NCI-H2081 treated with DMSO at 0.1 percent for 48 hours (cell line): ENCODE measurements at places on chromosomes 13 and 19.

DNA sequence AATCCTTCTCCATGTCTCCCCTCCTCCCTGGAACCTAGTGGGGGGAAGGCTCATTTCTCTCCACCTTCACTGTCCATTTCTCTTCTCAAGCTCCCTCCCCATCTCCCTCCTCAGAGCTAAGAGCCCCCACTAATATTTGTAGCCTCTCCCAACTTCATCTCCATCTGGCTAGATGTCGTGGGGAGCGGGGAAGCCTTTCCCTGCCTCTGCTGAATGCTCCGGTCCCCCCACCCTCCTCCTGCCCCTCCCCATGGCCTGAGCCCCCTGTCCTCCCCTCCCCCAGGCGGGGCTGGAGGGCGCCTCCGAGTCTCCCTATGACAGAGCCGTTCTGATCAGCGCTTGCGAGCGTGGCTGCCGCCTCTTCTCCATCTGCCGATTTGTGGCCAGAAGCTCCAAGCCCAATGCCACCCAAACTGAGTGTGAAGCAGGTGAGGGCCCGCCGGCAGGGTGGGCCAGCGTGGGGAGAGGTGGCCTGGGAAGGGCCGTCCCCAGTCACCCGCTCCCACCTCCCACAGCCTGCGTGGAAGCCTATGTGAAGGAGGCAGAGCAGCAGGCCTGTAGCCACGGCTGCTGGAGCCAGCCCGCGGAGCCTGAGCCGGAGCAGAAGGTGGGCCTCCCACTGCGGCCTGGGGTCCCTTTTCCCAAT, 1.0 kb downstream of the TMEM59L start:
- no peak for DNase-seq

DNA sequence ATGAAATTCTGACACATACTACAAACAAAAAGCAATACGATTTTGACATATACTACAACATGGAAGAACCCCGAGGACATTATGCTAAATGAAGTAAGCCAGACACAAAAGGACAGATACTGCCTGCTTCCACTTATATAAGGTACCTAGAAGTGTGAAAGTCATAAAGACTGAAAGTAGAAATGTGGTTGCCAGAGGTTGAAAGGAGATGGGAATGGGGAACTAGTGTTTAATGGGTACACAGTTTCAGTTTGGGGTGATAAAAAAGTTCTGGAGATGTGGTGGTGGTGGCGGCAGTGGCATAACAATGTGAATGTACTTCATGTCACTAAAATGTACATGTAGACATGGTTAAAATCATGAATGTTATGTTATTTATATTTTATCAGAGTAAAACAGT, 12.1 kb upstream of the NDFIP2 start:
- no peak for DNase-seq

- no peak for DNase-seq
Measured at GRCh38 chr13:99968521-99969452, 2.8 kb downstream of the ZIC5 start.

GRCh38 chr13:43374621-43375020, 351.2 kb downstream of the DNAJC15 start:
- DNase-seq: no peak

DNA sequence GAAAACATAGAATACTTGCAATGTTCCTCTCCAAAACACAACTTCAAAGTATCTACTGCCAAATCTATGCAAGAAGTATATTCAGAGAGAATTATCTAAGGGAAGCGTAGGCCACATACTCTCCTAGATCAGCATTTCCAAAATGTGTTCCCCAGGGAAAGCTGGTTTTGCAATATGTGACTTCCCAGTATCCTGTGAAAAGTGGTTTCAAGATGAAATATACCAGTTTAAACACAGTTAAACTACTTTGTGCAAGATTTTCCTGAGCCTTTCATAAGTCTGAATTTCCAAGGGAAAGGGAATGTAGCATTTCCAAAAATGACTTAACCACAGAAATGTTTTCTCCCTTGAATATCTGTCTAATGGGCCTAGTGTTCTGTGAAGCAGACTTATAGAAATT, 7.6 kb downstream of the STARD13 start:
- no peak for DNase-seq

- DNase-seq: no peak
Measured at GRCh38 chr13:108575430-108575829, 54.0 kb upstream of the MYO16 start.

- DNase-seq: no peak
Measured at GRCh38 chr13:80214050-80214449, 126.9 kb downstream of the SPRY2 start.

GRCh38 chr19:11079999-11080398, 9.3 kb upstream of the LDLR start:
- DNase-seq: no peak

DNA sequence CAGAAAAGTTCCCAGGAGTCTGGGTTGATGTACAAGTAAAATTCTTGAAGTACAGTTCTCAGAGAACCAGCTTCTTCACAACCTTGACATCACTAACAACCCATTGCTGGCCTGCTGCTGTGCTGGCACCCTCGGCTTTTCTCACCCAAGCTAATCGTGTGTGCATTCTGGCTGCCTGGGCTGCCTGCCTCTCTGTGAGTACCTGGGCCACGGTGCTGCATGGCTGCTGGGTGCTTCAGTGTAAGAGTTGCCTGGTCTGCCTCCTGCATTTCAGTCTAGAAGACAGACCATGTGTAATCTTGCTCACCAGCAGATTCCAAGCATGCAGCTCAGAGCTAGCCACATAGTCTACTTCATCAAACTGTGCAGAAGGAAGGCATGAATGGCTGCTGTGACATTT, 50.5 kb upstream of the MEDAG start:
- no peak for DNase-seq

- DNase-seq: no peak
Measured at GRCh38 chr19:47681388-47681787, 31.8 kb upstream of the EHD2 start.
